Nephron progenitor cell (in vitro differentiated cells): ENCODE measurements at places on chromosomes 1 and 21.

DNA sequence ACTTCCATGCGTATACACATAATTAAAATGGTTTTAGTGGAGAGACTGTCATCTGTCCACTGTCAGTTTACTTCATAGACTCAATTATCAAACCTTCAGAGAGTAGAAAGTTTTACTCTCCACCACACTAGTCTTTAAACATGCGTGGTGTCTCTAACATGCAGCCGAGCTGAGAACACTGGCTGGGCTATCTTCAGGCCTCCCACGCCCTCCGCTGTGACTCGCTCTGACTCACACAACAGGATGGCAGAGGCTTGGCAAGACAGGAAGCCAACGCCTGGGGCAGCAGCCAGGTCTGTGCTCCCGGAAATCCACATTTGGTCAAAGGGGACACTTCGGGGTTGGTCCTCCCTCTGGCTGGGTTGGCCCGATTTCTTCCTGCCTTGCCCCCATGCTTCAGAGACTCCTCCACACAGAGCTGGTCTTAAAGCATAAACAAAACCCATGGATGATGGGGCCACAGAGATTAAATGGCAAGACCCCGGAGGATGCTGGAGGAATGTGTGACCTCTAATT, 22.7 kb upstream of the IFNGR2 start:
- no peak for DNase-seq

DNA sequence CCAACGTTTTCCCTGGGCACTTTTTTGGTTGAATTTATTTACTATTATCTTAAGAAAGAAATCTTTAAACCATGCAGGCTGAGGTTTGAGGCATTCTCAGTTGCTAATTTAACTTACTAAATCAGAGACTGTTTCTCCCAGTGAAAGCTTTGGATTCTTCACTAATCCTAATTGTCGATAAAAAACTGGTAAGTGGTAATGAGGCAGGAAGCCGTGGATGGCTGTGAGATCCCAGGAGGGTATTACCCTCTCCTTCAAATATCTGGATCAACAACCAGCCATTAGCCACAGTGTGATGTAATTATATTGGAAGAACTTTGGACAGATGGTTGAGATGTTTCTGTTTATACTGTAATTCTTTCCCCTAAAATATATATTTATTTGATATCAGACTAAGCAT, 485.0 kb downstream of the DISC1 start:
- no peak for DNase-seq

- DNase-seq, result no peak
Measured at GRCh38 chr1:2962541-2962940, 58.7 kb upstream of the ACTRT2 start.

- peak; percentile 4 for DNase-seq
Measured at GRCh38 chr1:60114745-60115318, 41.3 kb upstream of the C1orf87 start.
